ENCODE measurements at places on chromosomes 6 and 20.

DNA sequence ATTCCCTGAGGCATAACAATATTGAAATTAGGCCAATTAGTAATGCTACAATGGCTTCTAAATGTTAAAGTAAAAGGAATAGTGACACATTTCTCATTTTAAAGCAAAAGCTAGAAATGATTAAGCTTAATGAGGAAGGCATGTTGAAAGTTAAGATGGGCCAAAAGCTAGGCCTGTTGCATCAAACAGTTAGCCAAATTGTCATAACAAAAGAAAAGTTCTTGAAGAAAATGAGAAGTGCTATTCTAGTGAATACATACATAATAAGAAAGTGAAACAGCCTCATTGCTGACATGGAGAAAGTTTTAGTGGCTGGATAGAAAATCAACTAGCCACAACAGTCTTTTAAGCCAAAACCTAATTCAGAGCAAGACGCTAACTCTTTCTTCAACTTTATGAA lies 12.9 kb downstream of the OR2A4 start:
- DNase-seq = no peak

GRCh38 chr20:41837669-41838224 lies 219.6 kb upstream of the CHD6 start:
- no peak for DNase-seq

GRCh38 chr6:148134592-148134991 lies 208.0 kb upstream of the SASH1 start:
- no peak for DNase-seq

- DNase-seq = no peak
These were observed 154.8 kb upstream of the RAB32 start for GRCh38 chr6:146388736-146389364.

DNA sequence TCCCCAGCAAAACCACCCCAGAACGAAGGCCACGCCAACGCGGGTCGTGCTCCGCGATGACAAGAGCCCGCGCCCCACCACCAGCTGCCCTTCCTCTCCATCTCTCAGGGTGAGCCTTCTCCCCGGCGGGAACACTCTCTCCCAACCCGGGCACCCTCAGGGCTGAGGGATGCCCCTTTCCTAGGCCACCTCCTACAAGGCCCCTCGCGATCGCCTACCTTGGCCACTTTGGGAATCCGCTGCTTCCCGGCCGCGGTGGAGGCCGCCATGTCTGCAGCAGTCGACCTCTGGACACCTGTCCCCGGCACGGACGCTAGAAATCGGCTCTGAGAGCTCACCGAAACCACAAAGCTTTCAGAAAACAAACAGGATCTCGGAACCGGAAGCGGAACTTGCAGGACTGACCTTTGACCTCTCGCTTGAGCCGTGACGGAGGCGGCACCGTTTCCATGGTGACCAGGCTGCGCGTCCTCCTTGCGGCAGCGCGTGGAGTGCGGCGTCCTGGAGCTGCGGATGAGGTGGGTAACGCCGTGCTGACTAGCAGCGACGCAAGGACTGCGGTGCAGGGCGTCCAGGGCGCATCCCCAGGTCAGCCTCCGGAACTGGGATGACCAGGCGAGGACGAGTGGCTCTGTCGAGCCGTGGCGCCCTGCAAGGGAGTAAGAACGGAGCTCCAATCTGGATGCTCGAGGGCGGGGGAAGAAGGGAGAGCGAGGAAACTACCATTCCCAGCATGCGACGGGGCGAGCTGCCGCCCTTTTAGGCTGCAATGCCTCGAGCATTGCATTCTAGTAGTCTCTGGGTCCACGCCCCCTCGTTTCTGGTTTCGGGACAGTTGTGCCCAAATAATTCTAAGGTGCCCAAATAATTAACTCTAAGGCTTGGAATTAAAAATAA lies at the start of the genes CFAP61 and CRNKL1:
TSS of gene CFAP61 (plus strand) at position 459 of the 897 bp plus-strand sequence. CDS start 4,122 bp downstream, outside the sequence.
TSS of gene CRNKL1 (minus strand) at position 393 of the 897 bp plus-strand sequence. CDS start at position 269, 124 bp downstream.
- peak; percentile 98 for DNase-seq

DNA sequence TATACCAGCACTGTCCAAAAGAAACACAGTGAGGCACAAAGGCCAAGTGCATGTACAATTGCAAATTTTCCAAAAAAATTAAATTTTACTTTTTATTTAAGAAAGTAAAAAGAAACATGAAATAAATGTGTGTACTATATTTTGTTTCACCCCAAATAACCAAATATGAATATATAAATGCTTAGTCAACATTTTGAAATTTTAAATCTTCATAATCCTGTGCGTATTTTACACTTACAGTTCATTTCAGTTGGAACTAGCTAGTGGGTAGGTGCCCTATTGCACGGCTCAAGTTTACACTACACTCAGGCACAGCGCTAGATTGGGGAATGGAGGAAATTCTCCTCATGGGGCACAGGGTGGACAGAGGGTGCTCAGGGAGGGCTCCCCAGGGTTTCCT lies 18.0 kb upstream of the BTN3A3 start:
- DNase-seq = no peak

DNA sequence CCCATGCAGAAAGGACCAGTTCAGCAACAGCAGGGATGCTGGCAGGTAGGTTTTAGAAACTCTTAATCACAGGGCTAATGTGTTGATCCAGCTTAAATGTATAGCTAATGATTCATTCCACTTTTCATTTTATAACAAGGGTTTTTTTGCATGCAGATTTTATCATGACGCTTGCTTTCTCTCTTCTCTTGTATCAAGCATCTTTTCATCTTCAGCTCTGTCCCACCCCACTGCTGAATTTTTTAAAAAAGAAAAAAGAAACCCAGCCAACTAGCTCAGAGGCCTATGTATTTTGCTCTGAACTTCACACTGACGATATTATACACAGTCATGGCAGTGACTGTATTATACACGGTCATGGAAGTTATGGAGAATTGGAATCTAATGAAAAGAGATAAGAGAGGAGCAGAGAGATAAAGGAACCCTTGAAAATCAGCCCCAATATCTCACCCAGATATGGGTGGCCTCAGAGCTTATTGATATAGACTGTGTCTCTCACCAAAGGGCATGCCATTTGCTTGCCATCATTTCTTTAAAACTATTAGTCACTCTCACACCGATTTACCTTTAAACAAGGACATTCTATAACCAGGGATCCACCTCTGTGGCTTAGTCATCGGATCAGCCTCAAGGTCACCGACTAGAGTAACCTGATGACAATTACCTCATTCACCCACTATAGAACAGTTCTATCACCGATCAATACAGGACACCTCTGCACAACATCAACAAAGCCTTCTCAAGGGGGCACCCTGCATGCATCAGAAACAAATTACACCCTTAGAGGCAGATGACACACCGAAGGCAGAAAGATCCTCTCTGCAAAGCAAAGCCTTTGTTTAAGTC lies 222.0 kb downstream of the ATXN1 start:
- no peak for DNase-seq

- no peak for DNase-seq
These were observed 58.0 kb downstream of the DTD1 start for GRCh38 chr20:18645851-18646250.

DNA sequence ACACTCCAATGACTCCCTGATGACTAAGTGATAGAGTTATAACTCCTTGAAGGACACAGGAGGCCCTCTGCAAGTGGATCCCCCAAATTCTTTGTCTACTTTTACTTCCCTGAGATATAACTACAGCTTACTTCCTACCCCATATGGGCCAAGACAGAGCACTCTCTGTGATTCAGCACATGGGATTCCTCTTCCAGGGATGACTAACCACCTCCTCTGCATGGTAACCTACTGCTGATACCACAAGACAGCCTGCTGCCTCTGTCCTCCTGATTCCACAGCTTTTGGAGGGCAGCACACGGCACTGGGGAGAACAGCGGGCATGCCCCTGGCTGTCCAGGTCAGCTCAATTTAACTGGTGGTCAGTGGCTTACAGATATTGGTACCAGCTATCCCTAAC lies 675.7 kb upstream of the AGPAT4 start:
- DNase-seq = no peak

- no peak for DNase-seq
These were observed 102.1 kb downstream of the JPH2 start for GRCh38 chr20:44084891-44085290.

GRCh38 chr6:74256381-74256780 lies 560.4 kb downstream of the CD109 start:
- no peak for DNase-seq

GRCh38 chr6:166862287-166862977 lies 93.9 kb downstream of the RNASET2 start:
- no peak for DNase-seq

DNA sequence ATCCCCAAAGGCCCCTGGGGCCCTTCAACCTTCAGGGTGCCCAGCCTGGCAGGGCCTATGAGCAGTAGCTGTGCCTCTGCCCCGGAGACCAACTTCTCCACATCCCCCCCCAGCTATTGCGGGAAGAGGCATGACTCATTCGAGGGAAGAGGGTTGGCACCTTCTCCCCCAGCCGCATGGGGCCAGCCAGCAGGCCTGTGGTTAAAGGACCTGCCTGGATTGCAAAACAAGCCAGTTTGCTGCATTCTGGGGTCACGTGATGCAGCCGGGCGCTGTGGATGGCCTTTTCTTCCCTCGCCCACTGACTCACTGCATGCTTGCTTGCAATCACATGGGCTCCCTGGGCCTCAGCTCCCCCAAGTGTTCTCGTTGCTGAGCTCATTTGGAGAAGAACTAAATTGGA lies 182.5 kb downstream of the MAFB start:
- peak; percentile 97 for DNase-seq

- no peak for DNase-seq
These were observed 165.4 kb downstream of the QKI start for GRCh38 chr6:163579880-163580295.

GRCh38 chr20:23027721-23028120 lies 7.4 kb upstream of the SSTR4 start:
- DNase-seq = peak; percentile 63

DNA sequence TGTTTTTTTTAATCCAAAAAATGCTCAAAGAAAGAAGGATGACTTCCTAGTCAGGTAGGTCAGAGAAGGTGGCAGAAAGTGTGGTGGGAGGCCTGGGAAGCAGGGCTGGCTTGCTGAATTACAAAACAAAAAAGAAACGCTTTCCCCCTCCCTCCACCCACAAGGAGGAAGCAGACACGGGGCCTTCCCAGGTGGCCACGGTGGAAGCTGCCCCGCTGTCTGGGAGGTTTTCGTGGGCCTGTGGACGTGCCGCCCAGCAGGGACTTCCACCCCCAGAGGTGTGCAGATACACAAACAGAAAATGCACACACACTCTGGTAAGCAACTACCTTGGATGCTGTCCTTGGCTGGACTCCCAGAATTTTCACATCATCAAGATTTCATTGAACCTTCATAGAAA lies 198.2 kb upstream of the CDH4 start:
- no peak for DNase-seq

DNA sequence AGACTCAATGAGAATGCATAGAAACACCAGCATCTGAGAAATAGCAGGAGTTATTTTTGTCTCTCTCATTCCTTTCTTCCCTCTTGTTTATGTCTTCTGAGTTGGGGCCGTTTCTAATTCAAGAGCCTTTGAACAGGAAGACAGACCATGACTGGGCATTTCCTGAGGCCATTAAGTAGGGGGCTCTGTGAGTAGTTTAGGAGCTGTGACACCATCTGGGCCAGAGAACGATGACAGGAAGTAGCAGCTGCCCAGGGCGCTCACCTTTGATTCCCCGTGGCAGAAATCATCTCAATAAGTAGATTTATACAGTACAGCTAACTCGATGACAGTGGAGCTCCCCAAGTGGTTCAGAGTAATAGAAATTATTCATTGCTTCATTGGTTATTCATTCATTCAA lies 298.4 kb upstream of the PLN start:
- DNase-seq = no peak

- DNase-seq = no peak
These were observed 545 bp upstream of the ASCC3 start for GRCh38 chr6:100881707-100882040.

GRCh38 chr20:60667641-60668040 lies 584.4 kb upstream of the CDH4 start:
- no peak for DNase-seq

GRCh38 chr20:44461142-44461802 lies 14.4 kb upstream of the TTPAL start:
- no peak for DNase-seq

DNA sequence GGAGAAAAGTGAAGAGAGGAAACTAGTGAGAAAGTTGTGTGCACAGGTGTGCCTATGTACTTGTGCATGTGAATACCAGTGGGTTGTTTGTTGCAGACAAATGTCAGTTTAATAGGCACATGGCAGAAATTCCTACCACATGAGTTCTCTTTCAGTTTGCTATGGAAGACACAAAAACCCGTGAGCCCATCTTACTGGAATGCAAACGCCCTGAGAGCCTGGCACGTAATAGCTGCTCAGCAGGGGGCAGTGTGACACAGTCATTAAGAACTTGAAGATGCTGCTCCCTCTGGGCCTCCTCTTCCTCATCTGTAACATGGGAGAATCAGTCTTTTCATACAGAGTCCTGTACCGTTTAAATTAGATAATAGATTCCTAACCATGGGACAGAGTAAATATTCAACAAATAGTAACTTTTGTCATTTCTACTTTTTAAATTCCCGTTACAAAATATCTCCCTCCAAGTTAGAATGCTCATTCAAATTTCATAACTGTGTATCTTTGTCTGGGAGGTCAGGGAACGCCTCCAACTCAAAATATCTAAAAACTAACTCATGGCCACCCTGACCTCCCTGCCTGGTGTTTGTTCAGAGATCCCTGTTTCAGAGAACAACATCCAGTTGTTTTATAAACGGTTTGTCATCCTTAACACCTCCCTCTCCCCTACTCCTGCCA lies 802.9 kb downstream of the MAFB start:
- DNase-seq = peak; percentile 55

- DNase-seq = no peak
These were observed 90.0 kb downstream of the IPCEF1 start for GRCh38 chr6:154266560-154267099.

DNA sequence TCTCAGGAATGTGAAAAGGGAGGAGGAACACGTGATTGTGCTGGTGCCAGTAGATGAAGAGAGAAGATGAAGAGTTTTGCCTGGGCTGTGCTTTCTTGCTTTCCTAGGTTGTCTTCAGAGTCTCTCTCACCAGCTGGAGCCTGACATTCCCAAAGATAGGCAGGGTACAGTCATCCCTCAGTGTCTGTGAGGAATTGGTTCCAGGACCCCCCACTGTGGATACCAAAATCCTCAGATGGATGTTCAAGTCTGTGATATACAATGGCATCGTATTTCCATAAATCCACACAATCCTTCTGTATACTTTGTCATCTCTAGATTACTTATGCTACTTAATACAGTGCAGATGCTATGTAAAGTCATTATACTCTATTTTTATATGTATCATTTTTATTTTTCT lies 113.5 kb downstream of the SAMD5 start:
- DNase-seq = no peak

GRCh38 chr6:89745096-89745495 lies 74.5 kb downstream of the MDN1 start:
- DNase-seq = no peak

DNA sequence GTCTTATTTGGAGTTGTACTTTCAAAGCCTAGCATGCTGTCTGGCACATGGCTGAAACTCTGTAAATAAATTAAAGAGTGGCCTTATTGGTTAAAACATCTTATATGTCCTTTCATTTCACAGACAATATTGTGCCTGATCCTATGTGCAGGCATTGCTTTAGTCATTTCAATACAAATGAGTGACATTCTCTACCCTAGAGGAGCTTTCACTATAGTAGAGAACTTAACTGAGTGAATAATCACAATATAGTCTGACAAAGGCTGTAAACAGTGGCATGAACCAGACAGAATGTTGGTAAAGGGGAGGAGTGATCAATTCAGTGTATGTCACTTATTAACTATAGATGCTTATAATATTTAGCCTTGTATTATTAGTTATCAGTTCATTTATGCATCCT lies 481.8 kb downstream of the TFAP2B start:
- DNase-seq = no peak

- no peak for DNase-seq
These were observed 68.4 kb upstream of the RBM24 start for GRCh38 chr6:17212546-17213371.

Measured in lower lobe of right lung (tissue), 2 donors.